ENCODE measurements at places on chromosomes 11 and 22. TPM values are rescaled to one million over a fixed set of nuclear protein-coding genes. Genes with fewer than 3 reads are reported as not detected.

The MRGPRE gene
- total RNA-seq: not detected

The CHRM4 gene
- total RNA-seq: 0.18 TPM

The GUCY1A2 gene
- total RNA-seq: 0.14 TPM

The CEP126 gene
- total RNA-seq: 1.3 TPM

The C11orf16 gene
- not detected for total RNA-seq

All from pulmonary artery endothelial cell (primary cell).